ENCODE measurements at places on chromosomes 12 and 14.
A peak's percentile ranks its signal among the peaks of the same experiment; 100 is the strongest.

DNA sequence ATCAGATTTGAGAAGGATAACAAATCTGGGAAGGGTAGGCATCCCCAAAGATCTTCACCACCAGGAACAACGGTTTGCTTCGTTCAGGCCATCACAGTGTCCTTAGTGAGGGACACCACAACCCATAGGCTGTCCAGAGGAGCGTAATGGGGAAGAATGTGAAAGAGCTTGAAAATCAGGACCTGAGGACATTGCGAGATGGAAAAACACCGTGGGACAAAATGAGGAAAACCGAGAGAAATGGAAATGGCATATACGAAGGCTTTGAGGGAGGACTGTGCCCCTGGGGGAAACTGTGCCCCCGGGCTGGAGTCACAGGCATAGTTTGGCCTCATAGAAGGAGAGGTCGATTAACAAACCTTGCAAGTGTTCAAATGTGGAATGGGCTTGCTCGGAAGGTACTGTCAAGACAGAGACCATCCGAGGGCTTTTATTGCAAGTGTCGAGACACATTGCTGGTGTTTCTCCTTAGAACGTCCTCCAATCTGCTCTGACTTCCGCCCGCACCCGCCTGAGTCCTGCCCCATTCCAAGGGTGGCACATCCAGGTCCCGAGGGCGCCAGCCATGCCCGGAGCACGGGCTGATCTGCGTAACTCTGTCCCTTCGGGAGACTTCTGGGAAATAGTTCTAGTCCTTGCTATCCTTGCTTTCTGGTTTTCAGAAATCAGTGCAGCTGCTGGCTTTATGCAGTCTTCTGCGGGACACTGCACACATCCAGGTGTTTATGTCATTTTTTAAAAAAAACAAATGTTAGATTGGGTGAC is 885 bp upstream of the PALS1 start:
- peak; percentile 28 for DNase-seq

GRCh38 chr14:93033983-93034670 is 81.6 kb downstream of the ITPK1 start:
- peak; percentile 54 for DNase-seq

DNA sequence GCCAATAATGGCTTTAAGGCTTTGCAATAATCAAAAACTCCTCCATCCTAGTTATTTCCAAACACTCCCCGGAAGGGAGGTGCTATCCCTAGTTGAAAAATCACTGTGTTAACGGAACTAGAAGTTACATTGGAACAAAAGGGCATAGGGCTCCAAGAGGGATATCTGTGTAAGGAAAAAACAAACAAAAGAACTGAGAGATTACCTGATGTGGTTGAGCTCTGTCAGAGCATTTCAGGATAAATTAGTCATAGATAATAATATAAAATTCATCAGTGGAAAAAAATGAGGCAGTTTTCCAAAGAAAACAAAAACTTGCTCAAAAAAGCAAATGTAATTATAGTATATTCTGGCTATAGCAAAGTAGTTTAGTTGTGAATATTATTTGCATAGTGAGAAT is 27.4 kb upstream of the PAPLN start:
- no peak for DNase-seq

- DNase-seq, result no peak
These were observed 428.7 kb downstream of the RERGL start for GRCh38 chr12:17661250-17661649.

DNA sequence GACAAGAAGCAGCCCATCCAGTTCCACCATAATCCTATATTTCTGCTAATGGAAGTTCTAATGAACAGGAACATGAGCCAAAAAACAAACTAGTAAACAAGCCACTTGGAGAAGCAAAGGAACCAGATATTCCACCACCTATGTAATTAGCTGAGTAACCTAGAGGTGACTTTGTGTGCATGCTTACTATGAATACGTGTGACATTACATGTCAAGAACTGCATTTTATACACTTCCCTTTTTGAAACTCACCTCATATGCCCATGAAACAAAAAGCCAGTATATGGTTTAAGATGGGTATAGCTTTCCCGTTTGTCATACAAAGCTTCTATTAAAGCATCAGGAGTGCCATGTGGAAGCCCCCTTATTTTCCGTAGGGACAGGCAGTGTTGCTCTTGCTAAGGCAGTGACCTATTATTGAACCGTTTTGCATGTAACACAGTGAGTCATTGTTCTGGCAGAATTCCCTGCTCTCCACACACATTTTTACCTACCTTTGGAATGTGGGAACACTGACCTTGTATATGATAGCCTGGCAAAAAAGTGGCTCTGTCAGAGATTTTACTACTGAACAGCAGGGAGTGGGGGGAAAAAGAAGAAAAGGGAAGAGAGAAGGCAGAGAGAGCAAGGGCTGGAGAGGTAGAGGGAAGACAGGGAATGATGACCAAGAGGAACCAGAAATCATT is 34.8 kb upstream of the FRMD6 start:
- DNase-seq, result no peak

DNA sequence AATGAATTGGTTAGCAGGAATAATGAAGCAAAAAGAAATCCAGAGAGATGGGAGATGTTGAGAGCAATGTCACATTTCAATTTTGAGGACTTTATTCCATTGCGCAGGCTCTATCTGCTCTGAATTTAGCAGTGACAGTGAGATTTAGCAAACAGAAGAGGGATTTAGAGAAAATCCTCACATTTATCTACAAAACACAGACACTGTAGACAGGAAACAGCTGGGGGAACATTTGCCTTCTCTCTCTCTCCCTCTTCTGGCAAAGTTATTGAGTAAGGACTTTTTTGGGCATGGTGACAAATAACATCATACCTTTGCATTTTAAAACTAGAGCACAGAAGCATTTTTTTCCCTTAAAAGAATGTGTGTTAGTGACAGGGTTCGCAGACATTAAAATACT is at the start of gene IGF1:
Gene IGF1, minus strand, starts transcription at position 158 of the 400 bp plus-strand sequence. CDS start 182 bp downstream, outside the sequence.
- DNase-seq, result no peak

DNA sequence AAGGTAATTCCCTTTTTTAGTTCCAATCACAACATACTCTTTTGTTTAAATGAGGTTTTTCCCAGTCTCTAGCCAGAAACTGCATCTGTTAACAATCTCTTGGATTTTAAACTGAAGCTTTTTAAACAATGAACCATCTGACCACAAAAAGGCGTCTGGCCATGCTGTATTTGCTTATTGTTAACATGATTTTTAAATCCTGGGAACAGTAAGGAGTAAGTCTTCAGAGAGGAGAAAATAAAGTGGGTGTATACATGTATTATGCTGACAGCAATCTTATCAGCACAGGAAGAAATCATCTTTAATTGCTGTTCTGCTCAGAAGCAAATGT is 106.2 kb downstream of the DAAM1 start:
- DNase-seq, result no peak

- no peak for DNase-seq
These were observed 40.0 kb upstream of the CTDSP2 start for GRCh38 chr12:57886542-57886941.

GRCh38 chr12:40587421-40587820 is 104.8 kb upstream of the CNTN1 start:
- DNase-seq, result no peak

DNA sequence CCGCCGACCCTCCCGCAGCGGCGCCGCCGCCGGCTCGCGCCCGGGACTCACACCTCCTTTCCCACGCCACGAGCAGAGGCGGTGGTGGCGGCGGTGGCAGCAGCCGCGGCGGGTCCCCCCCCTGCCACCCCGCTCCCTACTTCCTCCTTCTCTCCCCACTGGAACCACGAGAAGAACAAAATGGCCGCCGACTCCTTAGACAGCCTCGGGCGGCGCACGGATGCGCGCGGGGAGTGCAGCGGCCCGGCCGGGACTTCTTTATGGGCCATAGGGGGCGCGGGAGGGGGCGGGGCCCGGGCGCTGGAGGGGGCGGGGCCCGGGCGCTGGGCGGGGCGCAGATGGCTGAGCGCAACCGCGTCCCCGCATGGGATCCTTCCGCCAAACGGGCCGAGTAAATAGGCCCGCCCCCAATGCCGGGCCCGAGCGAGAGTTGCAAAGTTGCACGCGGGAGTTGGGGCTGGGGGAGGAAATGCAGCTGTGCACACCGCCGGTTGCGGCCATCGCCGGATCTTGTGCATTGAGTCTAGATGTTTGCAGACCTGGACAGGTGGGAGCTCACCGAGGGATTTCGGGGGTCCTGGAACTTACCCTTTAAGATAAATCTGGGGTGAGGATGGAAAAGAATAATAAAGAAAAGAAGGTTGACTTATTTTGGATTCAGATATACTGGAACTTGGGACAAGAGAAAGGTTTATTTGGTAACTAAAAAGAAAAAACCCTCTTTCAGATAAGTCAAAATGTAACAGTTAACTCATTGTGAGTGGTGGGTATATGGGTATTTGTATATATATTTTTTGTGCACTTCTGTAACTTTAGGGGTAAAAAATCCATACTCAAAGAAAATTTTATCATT is at the start of gene PPP1CC:
Gene PPP1CC, minus strand, starts transcription at position 174 of the 853 bp plus-strand sequence. CDS start 184 bp downstream, outside the sequence.
- peak; percentile 99 for DNase-seq

DNA sequence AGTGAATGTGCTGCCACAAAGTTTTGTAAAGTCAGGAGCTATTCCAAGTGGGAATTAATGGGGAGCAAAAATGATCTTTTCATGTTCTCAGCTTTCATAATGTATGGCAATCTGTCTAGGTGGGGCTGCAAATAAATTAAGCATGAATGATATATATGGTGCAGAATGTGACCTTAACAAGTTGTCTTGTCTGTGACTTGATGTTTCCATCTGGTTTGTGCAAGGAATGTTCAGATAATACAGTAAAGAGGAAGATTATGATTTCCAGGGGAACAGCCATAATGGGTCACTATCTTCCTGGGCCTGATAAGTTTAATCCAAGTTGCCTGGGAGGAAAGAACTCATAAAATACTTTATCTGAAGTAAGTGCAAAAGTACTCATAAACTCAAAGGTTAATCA is 1815.8 kb upstream of the FLRT2 start:
- no peak for DNase-seq

DNA sequence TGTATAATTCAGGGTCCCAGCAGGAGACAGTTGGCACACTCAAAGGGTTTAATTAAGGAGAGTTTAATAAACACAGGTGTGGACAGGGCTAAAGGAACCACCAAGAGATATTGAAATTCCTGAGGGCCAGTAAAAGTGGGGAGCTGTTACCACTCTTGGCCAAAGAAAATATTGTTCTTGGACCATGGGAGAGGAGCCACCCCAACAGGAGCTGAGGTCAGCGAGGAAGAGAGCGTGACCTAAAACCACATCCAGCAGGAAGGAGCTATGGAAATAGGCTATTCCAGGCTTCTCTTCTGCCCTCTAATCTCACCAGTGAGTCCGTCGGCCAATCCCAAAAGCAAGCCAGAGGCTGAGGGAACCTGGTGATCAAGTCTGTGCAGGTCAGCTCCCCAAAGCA is 390.8 kb downstream of the MED13L start:
- DNase-seq, result no peak

GRCh38 chr14:50023671-50024490 is 92.5 kb downstream of the VCPKMT start:
- DNase-seq, result no peak

GRCh38 chr12:71009430-71010142 is 89.0 kb upstream of the PTPRR start:
- DNase-seq, result no peak

- no peak for DNase-seq
These were observed 192.7 kb downstream of the BTG1 start for GRCh38 chr12:91952916-91953315.

GRCh38 chr14:92692822-92693226 is 55.6 kb downstream of the LGMN start:
- DNase-seq, result no peak

- peak; percentile 93 for DNase-seq
These were observed 921.3 kb downstream of the NRXN3 start for GRCh38 chr14:79091381-79091963.

DNA sequence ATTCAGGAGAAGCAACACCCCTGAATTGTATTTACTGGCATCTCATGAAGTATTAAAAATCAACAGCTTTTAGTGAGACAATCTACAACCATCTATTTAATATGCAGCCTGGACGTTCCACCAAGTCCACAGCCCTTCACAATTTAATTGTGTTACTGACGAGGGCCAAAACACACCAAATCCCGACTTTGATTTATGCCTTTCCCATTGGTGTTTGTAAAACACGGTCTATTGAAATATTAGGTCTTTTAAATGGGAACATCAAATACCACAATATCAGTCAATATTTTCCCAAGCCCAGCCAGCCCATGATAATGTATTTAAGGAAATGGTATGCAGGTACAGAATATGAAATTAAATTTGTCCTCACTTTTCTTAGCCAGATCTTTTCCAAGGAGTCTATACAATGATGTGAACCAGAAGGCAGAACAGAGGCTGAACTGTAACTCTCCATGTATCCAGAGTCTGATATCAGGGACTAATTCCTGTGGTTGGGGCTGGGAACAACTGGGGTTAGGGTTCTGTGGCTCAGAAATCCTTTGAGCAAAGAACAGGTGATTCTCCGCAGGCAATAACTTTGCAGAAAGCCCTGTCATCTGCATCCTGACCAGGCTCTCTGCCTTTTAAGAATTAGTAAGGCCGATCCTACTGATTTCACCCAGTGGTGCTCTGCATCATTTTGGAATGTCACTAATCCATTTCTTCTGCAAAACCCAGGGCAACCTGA is 179.3 kb upstream of the GZMB start:
- DNase-seq, result no peak

GRCh38 chr14:88706425-88706824 is 86.3 kb downstream of the EML5 start:
- DNase-seq, result no peak

DNA sequence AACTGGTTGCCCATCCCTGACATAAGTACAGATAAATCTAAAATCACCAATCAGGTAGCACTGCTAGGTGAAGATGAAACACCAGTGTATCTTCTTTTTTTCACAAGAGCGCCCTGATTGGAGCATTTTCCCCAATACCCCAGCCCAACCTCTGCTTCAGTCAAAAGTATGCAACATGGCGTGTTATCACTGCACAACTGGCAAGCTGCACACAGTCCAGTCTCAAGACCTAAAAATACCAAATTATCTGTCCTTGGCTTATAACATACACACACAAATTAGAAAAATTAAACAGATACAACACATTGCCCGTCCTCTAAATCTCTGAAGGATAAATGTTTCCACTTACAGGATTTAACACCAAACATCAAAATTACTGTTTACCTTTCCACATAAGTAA is 20.2 kb upstream of the SELPLG start:
- no peak for DNase-seq

- no peak for DNase-seq
These were observed 97.8 kb downstream of the BCL11B start for GRCh38 chr14:99174081-99174769.

DNA sequence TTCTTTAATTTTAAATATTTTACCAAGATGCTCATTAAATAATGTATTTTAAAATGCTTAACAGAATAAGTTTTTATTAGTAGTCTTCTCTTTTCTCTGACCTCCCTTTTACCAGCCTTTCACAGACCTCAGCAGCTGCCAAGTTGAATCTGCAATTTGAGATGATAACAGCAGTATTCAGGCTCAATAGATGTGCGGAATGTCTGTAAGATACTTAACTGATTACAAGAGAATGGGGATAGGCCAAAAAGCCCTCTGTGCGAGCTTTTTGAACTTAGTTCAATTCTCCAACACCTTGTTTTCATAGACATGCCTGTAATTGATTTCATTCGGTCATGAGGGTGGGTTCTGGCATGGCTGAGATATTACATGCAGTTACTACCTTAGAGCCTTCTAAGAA is 277.2 kb downstream of the TMTC2 start:
- DNase-seq, result peak; percentile 44

- no peak for DNase-seq
These were observed 340.1 kb downstream of the BCAT1 start for GRCh38 chr12:24608637-24609285.

All from neural progenitor cell (in vitro differentiated cells).